ENCODE measurements at places on chromosomes 3 and 15.

GRCh38 chr15:99385865-99386264 lies 134.6 kb downstream of the LRRC28 start:
- no peak for DNase-seq

DNA sequence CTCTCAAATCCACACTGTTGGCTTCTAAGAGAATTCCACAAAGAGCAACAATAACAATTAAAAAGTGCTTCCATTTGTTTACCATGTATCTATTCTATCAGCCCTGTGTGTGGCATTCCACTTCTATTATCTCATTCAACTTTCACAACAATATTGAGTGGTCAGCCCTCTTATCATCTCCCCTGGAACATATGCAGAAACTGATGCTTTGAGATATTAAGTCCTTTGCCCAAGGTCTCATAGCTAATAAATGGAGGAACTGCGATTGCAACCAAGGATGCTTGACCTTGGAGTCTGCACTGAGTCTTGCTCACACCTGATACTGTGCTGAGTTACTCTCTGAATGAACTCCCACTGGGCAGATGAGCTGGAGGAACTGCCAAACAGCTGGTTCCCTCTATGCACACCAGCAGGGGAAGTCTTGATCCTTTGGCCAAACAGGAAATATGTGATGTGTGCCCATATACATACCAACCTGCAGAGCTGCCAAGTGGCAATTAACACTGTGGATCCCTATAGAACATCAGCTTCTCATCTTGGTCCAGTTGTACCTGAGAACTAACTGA lies 144.7 kb upstream of the WNT5A start:
- DNase-seq: no peak

DNA sequence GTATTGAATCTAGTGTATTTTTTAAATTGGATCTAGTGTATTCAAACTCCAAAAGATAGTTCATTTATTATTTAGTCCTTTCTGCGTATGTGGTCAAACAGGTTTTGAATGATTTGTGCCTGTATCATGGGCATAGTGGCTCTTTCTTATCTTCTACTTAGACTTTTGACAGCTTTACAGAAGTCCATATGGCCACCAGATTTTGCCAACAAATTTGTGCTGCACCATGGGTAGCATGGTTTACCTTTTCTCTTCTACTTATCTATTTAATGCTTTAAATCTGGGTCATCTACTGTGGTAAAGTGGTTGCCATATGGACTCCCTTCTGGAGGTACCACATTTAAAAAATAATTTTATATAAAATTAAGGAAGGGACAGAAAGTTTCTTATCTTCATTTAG lies 66.9 kb upstream of the CADM2 start:
- no peak for DNase-seq

DNA sequence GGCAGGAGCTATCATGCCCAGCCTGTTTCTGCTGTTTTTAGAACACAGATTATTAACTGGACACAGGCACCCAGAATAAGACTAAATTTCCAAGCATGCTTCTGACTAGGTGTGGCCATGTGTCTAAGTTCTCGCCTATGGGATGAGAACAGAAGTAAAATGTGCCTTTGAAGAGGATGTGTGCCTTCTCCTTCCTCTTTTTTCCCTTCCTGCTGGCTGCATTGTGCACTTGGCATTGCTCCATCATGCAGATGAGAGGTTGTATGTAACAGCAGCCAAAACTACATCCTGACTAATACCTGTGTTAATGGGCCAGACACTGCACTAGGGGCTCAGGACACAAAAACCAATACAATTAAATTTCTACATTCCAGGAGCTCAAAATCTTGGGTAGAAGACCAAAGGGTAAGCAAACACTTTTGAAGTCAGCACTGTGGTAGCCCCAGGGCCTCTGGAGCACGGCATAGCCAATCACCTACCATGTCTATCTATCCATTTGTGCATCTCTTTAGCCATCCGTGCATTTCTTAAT lies 40.9 kb upstream of the RNU6-1 start:
- DNase-seq: no peak

- DNase-seq: no peak
These were observed 68.4 kb upstream of the NR2F2 start for GRCh38 chr15:96262097-96262496.

GRCh38 chr15:60340207-60340921 lies 57.4 kb downstream of the ANXA2 start:
- no peak for DNase-seq

DNA sequence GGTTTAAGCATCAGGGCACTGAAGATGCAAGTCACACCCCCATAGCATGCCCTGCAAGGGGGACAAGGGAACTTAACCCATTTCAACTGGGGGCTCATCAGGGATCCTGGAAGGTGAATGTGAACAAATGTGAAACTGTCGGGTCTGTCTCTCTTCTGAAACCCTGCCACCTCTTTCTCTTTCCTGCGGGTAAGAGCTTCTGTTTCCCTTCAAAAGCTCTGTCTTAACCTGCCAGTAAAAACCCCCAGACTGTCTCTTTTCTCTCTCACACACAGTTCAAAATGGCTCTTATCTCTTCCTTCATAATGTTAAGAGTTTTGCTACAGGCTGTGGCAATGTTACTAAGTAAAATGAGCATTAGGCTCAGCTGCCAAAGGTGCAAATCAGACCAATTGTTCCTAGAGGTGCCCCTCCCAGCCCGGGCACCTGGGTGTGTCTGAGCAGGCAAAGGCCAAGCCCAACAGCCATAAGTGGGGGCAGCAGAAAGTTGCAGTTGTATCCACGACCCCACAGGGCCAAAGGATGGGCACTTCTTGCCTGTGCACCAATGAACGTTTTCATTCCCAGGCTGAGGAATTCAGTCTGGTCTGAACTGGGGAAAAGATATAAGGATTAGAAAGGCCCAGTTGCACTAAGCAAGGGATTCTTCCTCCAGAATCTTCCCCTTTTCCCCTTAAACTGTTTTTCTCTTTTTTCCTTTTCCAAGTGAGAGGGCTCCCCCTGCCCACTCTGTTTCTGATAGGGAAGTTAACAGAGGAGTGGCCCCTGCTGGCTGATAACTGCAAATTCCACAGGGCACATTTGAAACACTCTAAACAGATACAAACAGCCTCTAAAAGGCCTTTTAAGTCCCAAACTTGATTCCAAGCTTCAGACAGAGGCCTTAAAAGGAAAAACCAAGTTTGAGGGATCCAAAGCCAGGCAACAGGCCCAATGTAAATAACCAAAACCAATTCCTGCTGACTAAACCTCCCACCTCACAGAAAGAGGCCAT lies 113.8 kb upstream of the EPHA6 start:
- no peak for DNase-seq

DNA sequence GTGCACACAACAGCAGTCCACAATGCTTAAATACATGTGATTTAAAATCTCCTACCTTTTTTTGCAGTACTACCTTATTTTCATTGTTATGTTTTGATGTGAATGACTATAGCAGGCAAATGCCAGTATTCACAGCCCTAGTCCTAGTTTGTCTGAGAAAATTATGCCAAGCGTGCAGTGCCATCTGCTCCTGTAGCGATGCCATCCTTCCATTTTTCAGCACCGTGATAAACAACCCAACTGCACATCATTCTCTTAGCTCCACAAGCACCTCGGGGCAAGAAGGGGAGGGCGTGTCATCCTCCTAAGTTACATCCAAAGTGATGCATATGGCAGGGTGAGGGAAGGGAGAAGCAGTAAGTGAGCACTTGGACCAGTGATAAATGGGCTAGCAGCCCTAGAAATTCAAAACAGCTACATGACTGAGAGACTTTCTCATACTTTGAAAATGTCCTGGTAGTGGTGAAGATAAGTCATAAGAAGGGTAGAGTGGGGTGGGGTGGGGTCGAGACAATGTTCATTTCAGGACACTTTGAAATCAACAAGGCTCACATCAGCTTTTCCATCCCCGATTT lies 198.8 kb downstream of the LSAMP start:
- DNase-seq: no peak

DNA sequence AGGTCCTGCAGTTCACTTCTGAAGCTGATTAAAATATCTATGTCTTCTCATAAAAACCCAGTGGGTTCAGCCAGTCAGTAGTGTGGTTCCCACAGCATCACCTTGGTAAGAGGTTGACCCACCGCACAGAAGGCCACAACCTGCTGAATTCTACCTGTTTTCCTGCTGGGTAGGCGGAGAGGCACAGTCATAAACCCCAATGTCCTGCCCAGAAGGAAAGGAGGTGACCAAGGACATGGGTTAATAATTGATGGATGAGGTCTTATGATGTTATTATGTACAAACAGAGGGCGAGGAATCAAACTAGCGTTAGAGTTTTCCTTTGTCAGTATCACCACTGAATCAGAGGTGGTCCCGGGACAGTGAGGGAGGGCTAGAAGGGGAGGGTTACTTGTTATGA lies 27.8 kb downstream of the CA12 start:
- DNase-seq: no peak

- DNase-seq: no peak
These were observed 30.8 kb downstream of the ACSBG1 start for GRCh38 chr15:78203346-78204225.

GRCh38 chr15:60573936-60574335 lies 95.0 kb upstream of the ICE2 start:
- DNase-seq: no peak

DNA sequence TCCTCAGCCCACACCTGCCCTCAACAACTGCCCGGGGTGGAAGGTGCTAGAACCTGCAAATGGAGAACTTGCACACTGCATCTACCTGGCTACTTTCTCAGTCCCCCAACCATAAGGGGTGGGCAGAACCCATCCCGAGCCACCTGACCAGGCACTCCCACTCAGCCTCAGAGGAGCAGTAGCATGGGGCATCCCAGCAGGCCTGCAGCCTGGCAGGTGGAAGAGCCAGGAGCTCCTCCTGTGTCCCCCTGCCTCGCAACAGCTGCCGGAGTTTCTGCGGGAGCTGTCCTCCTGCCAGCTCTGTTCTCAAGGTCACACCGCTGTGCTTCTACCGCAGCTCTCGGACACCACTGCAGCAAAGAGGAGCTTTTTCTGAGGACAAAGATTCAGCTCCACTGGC lies 27.5 kb downstream of the RAB6B start:
- DNase-seq: no peak

- DNase-seq: no peak
These were observed 43.8 kb upstream of the TBC1D21 start for GRCh38 chr15:73829523-73829922.

DNA sequence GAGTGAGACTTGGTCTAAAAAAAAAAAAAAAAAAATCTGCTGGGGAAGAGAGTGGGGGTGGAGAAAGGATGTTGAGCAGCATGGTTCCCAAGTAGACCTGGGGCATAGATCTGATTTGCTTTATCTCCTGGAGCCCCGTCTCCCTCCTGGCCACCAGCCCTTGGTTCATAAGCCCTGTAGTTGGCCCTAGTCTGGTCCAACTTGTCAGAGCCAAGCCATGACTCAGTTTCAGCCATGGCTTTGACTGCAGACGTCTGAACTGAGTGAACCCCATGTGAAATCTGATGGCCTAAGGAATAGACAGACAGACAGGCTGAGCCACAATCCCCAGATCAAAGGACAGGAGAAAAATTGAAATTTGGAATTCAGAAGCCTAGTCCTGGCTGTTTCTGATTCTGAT lies 2.0 kb upstream of the CILP start:
- DNase-seq: no peak

DNA sequence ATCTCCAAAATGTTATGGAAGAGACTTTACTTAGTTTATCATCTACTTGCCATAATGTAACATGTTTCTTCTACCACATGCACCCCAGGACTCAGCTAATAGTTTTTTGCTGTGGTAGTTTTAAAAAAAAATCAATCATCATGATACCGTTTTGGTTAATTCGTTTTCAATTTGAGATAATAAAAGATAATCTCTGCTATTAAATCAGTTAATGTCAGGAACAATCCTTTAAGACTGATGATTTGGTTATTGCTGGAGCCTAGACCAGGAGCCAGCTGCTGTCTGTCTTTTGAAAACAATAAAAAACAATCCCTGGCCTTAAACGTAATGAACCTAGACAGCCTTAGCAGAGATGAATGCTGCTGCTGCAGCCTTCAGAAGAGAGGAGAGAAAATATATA lies 403.7 kb downstream of the OXSM start:
- no peak for DNase-seq

- DNase-seq: no peak
These were observed 54.3 kb upstream of the MEF2A start for GRCh38 chr15:99511531-99511865.

GRCh38 chr15:78697449-78697848 lies 56.4 kb upstream of the CHRNB4 start:
- no peak for DNase-seq

GRCh38 chr3:52280050-52280461 lies 1.6 kb upstream of the WDR82 start:
- DNase-seq: no peak

GRCh38 chr15:48336940-48337339 lies 5.7 kb downstream of the DUT start:
- DNase-seq: no peak

DNA sequence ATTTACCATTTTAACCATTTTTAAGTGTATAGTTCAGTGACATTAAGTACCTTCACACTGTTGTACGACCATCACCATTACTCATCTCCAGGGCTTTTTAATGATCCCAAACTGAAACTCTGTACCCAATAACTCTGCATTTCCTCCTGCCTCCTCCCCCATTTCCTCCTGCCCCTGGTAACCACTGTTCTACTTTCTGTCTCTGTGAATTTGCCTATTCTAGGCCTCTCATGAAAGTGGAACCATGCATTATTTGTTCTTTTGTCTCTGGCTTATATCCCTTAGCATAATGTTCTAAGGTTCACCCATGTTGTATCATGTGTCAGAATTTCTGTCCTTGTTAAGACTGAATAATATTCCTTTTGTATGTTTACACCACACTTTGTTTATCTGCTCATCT lies 154.2 kb downstream of the MECOM start:
- DNase-seq: no peak

DNA sequence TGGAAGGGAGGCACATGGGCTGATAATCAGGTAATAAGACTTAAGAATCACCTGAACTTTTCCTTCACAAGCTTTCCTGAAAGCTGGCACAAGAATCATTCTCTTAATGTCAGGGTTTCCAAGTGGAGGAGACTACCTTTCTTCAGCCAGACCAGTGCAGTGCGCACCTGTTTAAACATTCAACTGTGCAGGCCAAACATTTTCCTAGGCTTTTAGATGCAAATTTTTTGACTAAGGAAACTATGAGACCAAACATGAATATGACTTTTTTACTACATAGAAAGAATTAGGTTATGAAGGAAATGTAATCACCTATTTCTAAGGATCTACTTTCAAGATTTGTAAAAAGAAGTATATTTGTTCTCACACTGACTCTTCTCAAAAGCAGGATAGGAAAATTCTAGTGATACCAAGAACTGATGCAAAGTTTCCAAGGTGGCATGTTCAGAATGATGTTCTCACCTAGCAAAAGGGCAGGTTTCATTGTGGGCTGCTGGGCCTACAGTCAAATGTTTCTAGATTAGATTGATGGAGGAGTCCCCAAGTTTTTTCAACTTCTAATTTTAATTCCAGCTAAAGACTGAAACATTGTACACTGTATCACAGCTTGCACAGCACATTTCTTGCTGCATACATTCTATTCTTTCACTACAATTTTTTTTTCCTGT lies 339.1 kb downstream of the TIGIT start:
- DNase-seq: no peak

GRCh38 chr15:88872106-88872505 lies 23.2 kb downstream of the HAPLN3 start:
- DNase-seq: no peak

Measured in NCI-H2081 treated with DMSO at 0.1 percent for 48 hours (cell line).